ENCODE measurements at places on chromosomes 16 and 17. TPM values are rescaled to one million over a fixed set of nuclear protein-coding genes. Genes with fewer than 3 reads are reported as not detected.

CACNB1 gene
- 5.4 TPM for total RNA-seq

CBFA2T3 gene
- 6.6 TPM for total RNA-seq

GAST gene
- total RNA-seq, result not detected

DNA sequence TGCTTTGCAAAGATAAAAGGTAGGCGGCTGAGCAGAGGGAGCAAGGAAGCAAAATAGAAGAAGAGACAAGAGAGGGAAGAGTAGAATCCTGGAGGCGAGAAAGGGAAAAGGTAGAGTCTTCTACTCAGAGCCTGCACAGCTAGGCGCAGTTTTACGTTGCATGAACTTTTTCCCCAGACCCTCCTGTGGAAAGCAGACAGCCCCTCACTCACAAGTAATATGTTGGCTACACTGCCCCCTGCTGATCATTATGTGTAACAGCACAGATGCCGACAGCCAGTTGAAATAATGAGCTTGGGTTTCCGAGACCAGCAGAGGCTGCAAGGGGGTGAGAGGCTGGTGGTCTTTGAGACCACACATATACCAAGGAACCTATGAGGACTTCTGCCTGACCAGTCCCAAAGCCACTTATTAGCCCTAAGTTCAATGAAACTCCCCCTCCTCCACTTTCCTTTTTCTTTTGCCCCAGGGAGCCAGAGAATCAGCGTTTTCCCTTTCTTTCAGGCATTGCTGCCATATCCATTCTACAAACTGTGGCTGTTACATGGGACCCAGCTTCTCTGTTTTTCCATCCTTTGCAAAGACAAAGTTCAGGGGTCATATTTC lies 22.5 kb upstream of the CMTR2 start:
- no peak for DNase-seq

GRCh38 chr16:46743232-46743719 lies 4.9 kb downstream of the MYLK3 start:
- DNase-seq, result peak; percentile 55

- no peak for DNase-seq
These were observed 19.0 kb downstream of the ZFPM1 start for GRCh38 chr16:88472069-88472468.

GRCh38 chr16:4870138-4870671 lies 22.9 kb downstream of the UBN1 start:
- DNase-seq, result no peak

GRCh38 chr17:82892899-82893565 lies 53.2 kb upstream of the ZNF750 start:
- DNase-seq, result peak; percentile 37

DNA sequence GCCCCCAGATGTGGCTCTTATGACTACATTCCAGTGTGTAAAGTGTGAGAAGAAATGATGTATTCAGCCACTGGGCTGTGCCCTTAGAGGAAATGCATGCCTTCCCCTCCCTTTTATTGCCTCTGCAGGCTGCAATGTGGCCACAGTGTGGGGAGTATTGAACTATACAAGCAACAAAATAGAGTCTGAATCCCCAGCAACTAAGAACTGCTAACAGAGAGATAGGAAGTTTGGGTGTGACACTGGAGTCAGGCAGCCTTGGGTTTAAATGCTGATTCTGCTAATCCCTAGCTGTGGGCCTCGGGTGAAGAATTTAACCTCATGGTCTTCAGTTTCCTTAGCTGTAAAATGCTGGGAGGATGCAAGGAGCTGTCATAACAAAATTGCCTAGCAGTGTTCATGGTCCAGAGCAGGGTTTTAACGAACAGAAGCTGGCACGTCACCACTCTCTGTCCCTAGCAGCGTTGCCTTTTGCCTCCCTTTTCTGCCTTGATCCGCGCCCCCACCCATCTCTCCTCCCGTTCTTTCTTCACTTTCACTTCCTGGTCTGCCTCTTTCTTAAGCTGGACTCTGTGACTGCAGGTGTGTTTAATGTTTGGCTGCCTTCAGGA lies 50.3 kb downstream of the KPNA2 start:
- no peak for DNase-seq

DNA sequence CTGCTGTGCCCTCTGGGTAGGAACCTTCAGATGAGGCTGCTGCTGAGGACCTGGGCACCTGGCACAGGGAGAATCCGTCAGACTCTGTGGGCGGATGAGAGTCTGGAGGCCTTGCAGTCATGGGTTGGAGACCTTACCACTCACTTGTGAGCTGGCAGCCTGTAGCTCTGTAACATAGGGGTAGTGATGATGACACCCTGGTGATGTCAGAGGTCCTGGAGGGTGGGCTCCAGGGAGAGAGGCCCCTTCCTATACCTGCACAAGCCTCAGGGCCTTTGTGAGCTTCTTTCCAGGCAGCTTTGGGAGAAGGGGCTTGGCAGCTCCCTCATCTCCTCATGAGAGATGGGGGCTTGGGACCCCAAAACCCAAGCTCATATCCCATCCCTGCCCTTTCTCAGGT lies 1.6 kb downstream of the MIEF2 start:
- DNase-seq, result no peak

- no peak for DNase-seq
These were observed 26.7 kb downstream of the ABCA5 start for GRCh38 chr17:69300222-69300621.

- peak; percentile 51 for DNase-seq
These were observed 10.3 kb upstream of the ZFHX3 start for GRCh38 chr16:73058221-73058615.

DNA sequence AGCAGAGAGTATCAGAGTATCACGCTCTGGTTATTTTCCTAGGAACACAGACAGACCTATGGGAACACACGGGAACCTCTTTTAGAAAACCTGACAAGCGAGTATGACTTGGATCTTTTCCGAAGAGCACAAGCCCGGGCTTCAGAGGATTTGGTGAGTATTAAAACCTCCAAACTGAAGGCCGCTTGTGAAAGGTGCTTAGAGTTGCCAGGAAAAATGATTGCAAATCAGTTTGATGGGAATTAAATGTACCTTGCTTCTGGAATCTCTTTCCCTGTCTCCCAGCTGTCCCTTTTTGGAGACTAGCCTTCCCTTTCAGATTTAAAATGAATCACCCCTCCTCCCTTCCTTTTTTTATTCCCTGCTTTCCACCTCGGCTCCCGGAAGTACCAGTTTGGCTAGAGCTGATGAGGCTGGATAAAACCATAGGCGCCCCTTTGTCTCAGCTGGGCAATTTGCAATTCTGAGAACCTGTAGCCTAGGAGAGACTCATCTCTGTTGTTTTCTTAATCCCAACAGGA lies 27.3 kb downstream of the KAT7 start:
- DNase-seq, result no peak

GRCh38 chr16:65679785-65680184 lies 557.9 kb upstream of the CDH11 start:
- no peak for DNase-seq

DNA sequence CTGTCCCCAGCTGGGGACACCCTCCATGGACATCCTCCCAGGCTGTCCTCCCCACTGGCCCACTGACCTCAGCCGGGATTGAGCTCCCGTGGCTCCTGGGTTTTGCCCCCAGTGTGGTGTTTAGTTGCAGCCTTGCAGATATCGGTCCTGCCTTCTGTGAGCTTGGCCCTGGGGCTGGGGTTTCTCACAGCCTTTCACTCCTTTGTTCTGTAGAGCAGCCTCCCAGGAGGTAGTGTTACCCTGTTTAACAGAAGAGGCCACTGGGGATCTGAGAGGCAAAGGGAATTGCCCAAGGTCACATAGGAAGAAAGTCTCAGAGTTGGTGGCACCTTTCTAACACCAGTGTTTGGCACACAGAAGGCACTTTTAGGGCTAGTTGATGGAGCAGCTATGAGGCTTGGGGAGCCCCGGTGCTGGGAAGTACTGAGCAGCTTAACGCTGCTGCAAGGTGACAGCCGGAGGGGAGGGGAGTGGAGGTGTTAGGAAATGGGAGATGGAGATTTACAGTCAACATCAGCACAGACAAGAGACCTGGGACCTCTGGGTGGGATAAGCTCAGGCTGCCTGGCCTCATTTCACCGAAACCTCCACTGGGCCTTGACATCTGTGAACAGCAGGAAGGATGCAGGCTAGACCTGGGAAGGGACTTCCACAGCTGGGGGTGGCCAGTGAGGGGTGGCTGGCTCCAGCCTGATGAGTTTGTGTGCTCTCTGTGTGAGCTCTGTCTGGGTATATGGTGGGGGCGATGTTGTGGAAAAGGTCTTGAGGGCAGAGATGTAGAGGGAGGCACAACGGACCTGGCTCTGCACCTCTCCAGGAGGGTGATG lies 26.1 kb downstream of the CACNA1G start:
- DNase-seq, result no peak

DNA sequence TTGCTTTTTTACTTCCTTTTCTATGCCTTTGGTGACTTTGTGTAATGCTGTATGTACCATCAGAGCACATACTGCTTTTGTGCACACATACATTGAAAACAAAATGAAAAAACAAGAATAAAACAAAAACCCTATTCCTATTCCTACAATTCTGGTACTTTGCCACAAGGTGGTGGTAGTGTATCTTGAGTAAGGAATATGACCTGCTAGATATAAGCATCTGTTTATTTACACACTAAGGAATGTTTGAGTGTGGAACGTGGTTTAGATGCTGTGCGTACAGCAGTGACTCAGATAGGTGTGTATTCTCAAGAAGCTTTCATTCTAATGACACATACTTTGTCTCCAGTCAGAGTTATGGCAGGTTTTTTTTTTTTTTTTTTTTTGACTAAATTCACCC lies 606.2 kb downstream of the WWOX start:
- DNase-seq, result no peak

Data from left cardiac atrium (tissue), 4 donors.